ENCODE measurements at places on chromosomes 7 and 10.

DNA sequence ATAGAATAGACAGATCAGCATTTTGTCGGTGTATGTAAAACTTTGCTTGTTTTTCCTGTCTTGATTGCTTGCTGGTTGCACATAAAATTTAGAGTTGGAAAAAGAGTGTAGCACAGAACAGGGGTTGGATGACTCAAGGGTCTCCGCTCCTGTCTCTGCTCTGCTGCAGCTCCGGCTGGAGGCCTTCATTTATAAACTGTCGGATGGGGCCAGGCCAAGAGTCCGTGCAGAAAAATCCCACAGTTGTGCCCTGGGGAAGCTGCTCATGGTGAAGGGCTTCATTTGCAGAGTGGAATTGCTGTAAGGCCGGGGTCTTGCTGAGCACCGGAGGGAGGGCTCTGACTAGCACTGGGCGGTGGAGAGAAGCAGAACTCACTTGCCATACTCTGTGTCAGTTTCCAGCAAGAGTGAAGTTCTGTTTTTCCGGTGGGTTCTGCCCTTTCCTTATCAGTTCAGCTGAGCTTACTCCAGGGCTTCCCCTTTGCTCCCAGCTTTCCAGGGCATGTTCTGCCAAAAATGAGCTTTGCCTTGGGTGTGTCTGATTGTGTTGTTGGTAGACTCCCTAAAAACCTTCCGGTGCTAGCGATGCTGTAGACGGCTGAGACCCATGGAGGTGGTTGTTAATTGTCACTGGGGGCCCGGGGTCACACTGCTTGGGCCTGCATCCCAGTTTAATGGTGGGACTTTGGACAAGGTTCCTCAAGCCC is 67.2 kb downstream of the CAMK1D start:
- DNase-seq, result peak; percentile 24

DNA sequence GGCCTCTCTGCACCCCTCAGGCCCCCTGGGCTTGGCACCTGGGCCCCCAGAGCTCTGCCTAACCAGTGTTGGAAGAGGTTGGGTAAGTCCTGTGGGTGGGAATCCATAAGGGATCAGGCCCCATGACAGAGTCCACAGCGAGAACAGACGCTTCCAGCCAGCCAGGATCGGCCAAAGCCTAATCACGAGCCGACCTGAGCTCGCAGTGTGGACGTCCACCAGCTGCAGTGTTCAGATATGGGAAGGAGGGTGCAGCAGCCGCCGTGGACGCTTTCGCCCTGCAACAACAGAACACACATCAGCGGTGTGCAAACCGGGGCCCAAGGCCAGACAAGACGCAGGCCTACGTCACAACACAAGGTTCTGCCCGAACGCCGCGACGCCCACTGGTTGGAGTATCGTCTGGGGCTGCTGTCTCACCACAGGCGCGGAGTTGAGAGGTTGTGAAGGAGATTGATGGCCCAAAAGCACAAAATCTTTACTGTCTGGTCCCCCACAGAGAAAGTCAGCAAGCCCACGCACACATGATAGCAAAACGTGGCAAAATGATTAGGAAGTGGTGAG is 102.1 kb downstream of the FOXL3 start:
- DNase-seq, result peak; percentile 6

- no peak for DNase-seq
These were observed 355.5 kb downstream of the GPR158 start for GRCh38 chr10:25530306-25530705.

- no peak for DNase-seq
These were observed 75.9 kb downstream of the INSIG1 start for GRCh38 chr7:155373359-155374273.

GRCh38 chr7:98996150-98996552 is 117.8 kb downstream of the TRRAP start:
- no peak for DNase-seq

GRCh38 chr7:25496476-25497368 is 268.4 kb upstream of the NPVF start:
- DNase-seq, result no peak

DNA sequence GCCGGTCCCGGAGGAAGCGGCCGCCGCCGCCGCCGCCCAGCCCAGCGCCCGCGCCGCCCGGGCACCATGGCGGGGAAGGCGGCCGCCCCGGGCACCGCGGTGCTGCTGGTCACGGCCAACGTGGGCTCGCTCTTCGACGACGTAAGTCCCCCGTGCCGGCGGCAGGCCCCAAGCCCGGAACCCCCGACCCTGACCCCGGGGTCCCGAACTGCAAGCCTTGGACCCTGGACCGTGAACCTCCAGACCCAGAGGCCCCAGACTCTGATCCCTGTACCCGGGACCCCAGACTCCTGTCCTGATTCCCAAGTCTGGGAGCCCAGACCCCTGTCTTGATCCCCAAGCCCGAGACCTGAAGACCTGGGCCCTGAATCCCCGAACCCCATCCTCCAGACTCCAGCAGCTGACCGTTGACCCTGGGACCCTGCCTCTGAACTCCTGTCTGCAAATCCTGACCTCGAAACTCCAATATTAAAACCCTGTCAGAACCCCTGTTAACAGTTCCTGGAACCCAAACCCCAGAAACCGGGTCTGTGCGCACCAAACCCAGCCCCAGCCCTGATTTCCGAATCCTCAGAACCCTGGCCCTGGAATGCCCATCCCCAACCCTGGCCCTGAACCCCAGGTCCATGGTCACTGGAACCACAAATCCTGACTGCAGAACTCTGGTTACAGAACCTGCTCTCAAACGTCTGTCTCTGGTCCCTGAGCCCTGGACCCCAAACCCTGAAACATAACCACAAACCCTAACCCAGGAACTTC is 623 bp downstream of the INPP5A start:
- DNase-seq, result peak; percentile 55

DNA sequence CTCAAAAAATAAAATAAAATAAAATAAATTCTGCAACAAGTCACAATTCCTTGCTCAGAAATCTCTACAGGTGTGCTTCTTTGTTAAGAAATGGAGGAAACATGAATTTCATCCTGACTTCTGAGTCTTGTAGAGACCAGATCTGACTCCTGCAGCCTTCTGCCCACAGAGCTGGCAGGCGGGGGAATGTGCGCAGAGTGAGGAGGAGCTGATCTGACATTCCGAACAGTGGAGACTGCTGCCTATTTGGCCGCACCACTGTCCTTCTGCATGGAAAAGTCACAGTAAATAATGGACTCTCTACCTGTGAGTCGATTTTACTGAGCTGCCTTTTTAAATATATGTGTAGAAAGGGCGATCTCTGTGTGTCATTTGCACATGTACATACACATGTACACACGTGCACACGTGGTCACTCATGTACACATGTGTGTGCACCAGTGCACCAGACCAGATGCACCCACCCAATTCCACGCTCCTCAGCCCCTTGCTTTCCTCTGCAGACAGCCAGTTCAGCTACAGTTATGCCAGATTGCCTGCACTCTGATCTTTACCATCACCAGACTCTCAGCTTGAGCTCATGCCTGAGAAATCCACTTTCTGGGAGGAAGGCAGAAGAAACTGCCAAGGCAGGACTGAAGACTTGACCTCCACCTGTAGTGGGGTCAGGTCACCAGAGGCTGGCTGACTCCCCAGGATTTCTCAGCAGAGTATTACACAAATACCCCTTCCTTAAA is 54.9 kb downstream of the IKZF1 start:
- no peak for DNase-seq

- DNase-seq, result no peak
These were observed 341.7 kb upstream of the SMIM30 start for GRCh38 chr7:113460067-113460466.

GRCh38 chr10:103894441-103894864 is 23.5 kb downstream of the STN1 start:
- no peak for DNase-seq

DNA sequence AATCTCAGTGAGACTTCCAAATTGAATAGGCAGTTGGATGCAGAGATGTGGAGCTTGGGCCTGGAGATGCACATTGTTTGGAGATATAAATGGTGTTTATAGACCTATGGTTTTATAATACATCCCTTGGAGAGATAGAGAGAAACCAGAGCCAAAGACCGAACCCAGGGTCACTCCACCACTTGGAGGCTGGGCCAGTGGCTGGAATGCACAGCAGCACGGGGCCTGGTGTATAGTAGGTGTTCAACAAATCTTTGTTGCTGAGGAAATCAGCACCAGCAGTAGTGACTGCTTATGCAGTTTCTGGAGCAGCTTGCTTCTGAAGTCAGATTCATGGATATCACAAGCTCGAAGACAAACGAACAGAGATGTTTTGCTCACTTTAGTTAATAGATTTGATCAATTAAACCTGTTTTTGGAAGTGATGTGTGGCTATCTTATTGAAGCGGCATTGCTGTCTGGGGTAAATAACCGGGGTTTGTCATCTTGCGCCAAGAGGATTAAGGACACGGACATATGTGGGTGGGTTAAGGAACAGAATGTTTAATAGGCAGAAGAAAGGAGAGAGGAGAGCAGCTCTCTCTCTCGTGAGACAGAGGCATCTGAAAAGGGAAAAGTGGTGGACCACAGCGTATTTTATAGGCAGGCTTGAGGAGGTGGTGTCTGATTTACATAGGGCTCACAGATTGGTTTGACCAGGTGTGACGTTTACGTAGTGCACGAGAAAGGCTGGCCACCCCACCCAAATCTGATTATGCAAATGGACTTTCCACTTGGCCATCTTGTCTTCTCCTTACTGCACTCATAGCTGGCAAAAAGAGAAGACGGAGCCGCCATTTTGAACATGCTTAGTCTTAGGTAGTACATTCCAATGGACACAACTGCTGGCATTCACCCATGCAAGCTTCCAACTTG is 11.1 kb downstream of the RBP4 start:
- DNase-seq, result no peak

DNA sequence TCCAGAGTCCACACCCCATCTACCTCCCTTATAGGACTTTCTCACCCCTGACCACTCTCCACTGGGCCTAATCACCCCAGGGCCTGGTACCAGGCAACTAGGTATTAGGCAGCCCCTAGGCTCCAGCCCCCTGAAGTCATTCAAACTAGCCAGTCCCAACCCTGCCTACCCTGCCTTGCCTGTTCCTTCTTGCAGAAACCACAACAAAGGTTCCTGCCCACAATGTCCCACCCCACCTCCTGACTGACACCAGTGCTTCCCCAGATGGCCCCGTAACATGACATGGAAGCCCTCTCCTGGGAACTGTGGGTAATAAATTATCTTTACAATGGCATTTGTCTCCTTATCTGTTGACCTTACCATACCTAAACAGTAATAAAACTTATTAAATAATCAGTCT is 100.6 kb upstream of the PDE1C start:
- no peak for DNase-seq

DNA sequence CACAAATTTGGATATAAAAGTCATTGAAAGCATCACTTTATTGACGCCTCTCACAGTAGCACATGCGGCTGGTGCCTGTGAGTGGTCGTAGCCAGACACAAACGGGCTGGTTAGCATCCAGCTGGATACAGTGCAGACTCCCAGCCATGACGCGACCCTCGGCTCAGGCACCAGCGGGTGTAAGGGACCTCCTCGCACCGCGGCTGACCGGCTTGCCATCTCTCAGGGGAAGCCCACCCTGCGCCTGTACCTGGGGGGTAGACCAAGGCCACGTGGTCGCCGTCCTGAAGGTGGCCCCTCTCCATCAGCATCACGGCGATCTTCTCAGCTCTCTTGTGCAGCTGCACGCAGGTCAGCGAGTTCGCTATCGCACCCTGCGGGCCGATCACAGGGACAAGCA is 213.8 kb downstream of the ZMYND11 start:
- DNase-seq, result no peak

DNA sequence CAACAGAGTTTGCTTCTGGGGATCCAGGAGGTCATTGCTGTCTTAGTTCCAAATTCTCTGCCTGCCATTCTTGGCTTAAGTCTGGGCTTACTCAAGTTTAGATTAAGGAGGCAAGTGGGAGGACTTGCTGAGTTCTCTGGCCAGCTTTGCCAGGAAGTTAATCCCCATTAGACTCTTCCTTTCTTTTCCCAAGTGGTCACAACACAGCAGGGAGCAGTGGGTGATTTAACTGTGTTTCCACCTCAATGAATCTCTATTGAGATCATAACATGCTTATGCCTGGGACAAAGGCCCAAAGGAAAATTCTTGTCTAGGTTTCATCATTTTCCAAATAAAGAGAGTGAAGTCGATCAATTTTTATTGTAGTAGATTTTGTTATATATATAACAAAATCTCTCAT is 1159.6 kb downstream of the SORCS3 start:
- no peak for DNase-seq

DNA sequence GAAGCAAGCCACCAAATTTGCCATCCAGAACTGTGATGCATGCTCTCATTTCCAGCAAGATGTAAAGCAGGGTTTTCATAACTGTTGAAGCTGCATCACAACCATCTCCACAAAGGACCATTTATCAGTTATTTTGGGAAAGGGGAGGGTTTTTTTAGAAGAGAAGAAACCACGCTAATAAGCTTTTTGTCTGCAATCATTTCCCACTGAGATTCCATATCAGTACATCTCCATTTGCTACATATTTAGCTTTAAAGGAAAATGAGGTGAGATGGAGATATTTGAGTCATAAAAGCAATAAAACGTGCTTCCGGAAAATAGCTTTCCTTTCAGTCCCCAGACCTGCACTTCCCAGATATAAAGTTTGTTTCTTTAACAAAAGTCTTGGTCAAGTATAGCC is 258.2 kb downstream of the FRMD4A start:
- DNase-seq, result no peak

GRCh38 chr7:23616593-23616992 is 19.4 kb downstream of the CCDC126 start:
- DNase-seq, result no peak

DNA sequence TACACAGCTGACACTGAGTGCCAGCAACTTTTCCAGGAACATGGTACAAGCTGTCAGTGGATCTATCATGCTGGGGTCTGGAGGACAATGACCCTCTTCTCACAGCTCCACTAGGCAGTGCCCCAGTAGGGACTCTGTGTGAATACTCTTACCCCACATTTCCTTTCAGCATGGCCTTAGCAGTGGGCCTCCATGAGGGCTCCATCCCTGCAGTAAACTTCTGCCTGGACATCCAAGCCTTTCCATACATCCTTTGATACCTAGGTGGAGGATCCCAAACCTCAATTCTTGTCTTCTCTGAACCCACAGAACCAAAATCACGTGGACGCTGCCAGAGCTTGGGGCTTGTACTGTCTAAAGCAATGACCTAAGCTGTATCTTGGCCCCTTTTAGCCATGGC is 116.8 kb downstream of the IQUB start:
- DNase-seq, result no peak

DNA sequence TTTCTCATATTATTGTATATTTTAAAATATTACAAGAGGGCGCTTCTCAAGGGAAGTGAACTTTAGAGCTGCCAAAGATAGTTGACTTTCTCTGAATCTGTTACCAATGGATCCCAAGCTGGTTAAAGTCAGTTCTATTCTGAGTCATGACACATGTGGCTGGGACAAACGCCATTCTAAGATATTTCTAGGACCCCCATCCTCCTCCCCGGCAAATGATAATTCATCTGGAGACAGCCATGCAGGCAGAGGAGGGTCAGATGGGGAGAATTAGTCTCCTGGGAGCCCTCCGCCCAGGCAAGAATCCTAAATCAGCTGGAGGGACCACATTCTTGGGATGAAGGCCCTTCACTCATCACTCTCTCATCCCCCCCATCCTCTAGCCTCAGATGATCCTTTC is 187.7 kb downstream of the GFRA1 start:
- no peak for DNase-seq

GRCh38 chr7:18900803-18901202 is 216.6 kb downstream of the TWIST1 start:
- DNase-seq, result no peak

All from uterus (tissue), 4 donors.